Fibroblast of skin of abdomen (primary cell): ENCODE measurements at places on chromosomes 12 and 14.

GRCh38 chr14:85960756-85961155 lies 430.8 kb downstream of the FLRT2 start:
- DNase-seq = no peak

DNA sequence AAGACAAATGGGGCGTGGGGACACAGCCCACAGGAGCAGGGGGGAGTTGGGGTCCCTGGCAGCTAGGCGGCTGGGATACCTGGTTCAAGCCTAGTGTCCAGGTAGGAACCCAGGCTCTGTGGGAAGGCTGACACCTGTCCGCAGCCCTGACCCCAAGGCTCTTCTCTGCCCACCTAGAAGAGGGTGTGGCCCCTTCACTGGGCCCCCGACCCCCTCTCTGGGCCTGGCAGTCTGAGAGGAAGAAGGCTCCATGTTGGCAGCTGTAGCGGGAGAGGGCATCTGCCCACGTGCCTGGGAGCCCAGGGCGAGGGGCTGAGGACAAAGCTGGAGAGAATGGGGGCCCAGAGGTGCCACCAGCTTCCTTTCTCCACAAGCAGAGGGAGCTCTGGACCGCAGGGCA lies 10.5 kb downstream of the CHGA start:
- DNase-seq = no peak

DNA sequence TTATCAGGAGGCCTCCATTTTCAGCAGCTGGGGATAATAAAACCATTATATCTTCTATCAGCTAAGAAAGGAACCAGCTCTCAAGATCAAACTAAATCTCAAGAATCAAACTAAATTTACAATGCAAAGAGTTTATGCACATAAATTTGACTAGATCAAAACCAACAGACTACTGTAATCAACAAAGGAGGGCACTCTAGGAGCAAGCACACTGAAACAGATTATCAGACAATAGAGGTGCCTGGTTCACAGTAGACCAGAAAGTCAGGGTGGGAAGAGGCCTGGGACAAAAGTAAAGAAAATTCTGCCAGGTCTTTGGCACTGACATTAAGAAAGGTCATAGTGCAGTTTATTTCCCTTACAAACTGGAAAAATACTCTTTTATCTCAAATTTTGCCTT lies 61.0 kb downstream of the HECTD4 start:
- no peak for DNase-seq

- DNase-seq = no peak
Measured at GRCh38 chr14:75260025-75260763, 18.4 kb upstream of the FOS start.

DNA sequence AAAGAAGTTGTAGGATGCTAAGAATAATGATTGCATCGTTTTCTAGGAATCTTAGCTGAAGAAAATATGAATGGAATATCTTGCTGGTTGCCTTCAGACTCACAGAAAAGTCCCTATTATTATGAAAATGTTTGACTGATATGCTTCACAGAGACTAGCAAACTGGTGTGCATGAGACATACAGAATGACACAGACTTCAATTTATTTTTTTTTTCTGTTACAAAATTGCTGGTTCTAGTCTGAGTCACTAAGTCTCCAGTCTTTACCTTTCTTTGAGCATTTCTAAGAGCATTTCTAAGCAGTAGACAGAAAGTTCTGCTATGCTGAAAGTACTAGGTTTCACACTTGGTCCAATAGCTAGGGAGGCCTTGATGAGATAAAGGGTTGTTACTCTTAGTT lies 377.6 kb upstream of the ATP2B1 start:
- DNase-seq = peak; percentile 51

- no peak for DNase-seq
Measured at GRCh38 chr14:72544615-72545387, 349.1 kb downstream of the DPF3 start.

DNA sequence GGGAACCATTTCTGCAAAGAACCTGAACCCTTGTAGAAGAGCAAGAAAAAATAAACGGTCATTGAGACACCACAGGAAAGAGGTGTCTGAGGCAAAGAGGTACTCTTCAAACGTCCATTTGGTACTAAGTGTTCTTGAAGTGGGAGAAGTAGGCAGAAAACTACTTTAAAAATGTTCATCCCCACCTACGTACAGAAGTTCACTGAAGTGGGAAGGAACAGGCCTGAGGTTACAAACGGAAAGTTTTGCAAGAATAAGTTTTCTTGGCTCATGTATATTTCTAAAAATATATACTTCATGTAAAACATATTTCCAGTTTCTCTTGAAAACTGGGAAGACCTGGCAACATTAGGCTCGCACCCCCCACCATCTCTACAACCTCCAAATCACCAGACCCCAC lies 61.2 kb downstream of the STXBP6 start:
- DNase-seq = no peak

DNA sequence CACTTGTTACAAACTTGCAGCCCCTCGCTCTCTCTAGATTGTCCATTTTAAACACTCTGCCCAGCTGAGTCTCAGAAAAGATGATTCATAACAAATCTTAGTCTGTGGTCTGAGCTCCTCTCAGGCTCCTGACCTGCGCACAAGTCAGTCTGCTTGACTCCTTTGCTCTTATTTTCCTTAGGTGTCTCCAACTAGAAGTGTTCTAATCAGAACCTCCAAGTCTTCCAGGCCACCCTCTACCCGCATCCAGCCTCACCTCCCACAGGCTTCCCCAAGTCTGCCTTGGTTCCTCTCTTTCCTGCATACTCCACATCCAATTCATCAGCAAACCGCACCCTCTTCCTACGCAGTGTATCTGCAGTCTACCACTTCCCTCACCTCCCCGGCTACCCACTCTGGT lies 42.4 kb upstream of the BDKRB2 start:
- no peak for DNase-seq

DNA sequence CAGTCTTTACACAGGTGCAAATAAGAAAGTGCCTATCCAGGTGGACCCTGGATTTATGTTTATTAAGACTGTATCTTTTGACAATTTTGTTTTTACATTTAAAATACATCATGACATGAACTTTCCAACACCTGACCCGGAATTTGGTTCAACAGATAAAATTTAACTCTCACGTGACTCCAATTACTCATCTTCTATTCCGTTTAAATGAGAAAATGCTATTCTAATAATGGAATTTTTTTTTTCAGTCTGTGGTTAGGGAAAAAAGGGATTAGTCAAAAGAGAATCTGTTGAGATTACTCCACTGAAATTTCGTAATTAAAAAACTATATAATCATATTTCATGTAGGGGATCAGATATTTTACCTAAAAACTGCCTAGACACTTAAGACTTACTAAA lies 11.1 kb downstream of the VPS37B start:
- no peak for DNase-seq

GRCh38 chr12:123967121-123967586 lies 5.5 kb downstream of the CCDC92 start:
- DNase-seq = no peak

- no peak for DNase-seq
Measured at GRCh38 chr14:91394105-91395081, 23.2 kb downstream of the CCDC88C start.

DNA sequence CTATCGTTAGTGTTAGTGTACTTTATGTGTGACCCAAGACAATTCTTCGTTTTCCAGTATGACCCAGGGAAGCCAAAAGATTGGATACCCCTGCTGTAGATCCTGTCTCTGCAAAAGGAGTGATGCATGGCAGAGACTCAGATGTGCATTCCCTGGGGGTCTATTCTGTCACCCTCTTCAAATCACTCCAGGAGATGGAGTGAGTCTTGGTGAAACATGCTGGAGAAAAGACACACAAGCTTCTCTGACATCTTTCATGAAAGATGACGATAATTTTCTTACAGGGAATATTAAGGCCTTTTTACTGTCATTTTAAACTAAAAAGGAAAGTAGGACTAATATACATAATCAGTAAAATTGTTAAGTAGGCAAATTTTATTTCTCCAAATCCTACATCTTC lies 437.9 kb upstream of the SOX5 start:
- DNase-seq = no peak

DNA sequence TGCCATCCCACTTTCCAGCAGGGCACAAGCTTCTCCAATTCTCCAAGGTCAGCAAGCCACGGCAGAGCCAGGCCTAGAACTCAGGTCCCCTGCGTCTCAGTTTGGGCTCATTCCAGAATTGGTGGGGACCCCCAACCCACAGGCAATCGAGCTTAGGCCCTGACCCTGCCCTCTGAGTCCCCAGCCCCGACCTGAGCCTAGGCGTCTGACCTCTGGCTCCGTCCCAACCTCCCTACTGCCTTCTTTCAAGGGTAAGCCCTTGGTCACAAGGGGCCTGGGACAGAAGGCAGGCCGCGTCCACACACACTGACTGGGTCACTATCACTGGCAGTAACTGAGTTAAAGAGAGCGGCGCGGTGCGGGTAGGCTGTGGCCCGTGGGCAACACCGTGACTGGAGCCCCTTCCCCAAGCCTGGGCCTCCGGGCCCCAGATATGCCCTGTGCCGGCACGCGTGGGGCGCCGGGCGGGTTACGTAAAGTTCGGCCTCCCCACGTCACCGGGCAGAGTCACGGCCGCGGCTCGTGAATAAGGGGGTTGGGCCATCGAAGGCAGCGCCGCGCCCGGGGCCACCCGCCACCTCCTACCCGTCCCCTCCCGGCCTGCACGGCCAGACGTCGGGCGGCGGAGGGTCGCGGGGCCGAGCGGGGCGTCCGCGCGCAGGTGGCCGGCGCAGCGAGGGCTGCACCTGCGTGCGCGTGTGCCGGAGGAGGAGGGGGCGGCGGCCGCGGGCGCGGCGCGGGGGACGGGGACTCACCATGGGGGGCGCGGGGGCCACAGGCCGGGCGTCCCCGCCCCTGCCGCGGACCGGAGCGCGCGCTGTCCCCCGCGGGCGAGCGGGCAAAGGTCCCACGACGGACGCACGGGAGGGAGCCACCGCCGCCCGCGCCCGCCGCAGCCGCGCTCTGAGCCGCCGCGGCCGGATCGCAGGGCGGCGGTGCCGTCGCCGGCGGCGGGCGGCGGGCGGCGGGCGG lies 516 bp downstream of the ANKRD9 start:
- no peak for DNase-seq

GRCh38 chr12:118900993-118901392 lies 80.3 kb upstream of the SRRM4 start:
- no peak for DNase-seq

- DNase-seq = no peak
Measured at GRCh38 chr14:58836303-58836974, 198.7 kb downstream of the DACT1 start.

DNA sequence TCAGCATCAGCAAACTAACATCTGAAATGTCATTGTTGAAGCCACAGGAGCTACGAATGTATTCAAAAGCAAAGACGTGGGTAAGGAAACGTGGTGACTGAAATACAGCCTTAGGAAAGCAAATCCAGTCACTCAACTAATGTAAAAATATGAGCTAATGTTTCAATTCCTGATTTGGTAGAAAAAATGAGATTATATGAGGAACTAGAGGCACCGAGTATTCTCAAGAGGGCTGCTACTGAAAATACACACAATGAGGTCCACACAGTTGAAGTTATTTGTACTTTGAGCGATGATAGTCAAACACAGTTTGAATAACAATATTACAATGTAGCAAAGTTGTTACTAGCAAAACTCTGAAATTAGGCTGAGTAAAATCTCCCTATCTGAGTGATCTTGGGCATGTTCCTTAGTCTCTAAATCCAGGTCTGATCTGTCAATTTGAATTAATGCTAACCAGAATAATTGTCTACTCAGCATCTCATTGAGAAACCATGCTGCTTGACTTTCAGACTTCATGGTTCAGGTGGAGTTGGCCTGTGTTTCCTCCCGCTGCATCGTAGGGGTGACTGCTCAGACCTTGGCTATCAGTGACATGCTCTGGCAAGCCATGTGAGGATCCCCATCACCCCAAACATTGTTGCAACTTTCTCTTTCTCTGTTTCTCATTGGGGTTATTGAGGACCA lies 467.1 kb upstream of the SOX5 start:
- no peak for DNase-seq

DNA sequence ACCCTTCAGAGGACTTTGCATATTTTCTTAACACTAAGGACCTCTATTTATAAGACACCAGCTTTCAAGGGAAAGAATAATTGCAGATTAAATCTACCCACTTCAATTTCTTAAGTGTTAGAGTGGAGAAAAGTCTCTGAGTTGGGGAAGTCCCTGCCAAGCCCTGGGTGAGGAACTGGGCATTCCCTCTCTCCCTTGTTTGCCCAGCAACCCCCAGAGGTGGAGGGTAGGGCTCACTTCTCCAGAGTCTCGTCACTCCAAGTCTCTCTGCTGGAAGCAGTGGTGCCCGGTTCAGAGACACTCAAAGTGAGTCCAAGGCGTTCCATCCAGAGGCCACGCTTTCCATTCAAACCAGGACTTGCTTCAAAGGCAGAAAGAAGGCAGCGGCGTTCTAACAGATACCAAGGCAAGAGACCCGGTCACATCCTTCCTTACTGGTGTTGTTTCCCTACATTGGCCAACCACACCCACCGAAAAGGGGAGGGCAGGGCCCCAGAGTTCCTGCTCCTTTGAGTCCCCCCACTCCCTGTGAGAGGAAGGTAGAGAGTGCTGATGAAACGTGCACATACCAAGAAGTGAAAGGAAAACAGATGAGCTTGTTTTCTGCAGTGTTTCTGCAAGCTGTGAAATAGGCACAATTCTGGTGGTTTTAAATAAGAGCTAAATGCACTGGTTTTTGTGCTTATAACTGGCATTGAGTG lies 6.1 kb upstream of the BDKRB2 start:
- DNase-seq = no peak

- peak; percentile 72 for DNase-seq
Measured at GRCh38 chr14:61174987-61175386, 106.2 kb downstream of the TMEM30B start.

DNA sequence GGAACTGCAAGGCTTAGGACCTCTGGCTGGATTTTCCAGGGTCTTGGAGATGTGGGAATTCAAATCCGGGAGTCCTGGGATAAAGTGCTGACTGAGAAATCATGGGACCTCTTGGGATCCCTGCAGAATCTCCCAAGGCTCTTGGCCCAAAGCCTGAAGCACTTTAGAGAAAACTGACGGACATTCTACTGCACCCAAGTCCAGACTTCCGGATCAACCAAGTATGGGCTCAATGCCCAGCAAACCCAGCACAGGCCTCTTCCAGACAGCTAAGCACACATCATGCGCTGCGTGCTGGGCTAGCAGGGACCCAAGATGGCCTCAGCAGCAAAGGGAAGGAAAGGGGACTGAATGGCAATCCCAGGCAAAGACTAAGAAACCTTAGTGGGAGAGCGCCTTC lies 85.0 kb downstream of the ACTN1 start:
- no peak for DNase-seq

DNA sequence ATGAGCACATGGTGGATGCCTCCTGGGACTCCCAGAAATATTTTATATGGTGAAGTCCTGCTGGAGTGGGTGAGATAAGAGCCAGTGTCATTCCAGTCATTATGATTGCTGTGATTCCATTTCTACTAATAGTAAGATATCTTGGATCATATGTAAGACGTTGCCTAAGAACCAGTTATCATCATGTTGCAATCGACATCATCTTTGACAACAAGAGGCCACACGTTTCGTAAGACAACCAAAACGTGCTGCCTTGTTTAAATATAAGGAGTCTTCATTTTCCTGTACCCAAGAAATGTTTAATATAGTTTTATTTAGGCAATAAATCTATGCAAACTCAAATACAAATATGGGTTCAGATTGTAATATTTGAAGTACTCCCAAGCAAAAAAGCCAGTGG lies 58.4 kb downstream of the SPTSSA start:
- no peak for DNase-seq

- peak; percentile 4 for DNase-seq
Measured at GRCh38 chr14:78157494-78158437, 12.4 kb upstream of the NRXN3 start.

GRCh38 chr14:92619671-92620456 lies 106.3 kb downstream of the RIN3 start:
- DNase-seq = no peak
